ENCODE measurements at places on chromosomes 7 and 10. TPM values are rescaled to one million over a fixed set of nuclear protein-coding genes. Genes with fewer than 3 reads are reported as not detected.

GTF2IRD1 gene
- 25.7 TPM for total RNA-seq

FAM170B gene
- total RNA-seq, result not detected

AGBL3 gene
- total RNA-seq, result 2.1 TPM

CFAP46 gene
- total RNA-seq, result 0.53 TPM

PAX4 gene
- total RNA-seq, result not detected

ZNF804B gene
- total RNA-seq, result not detected

AKAP9 gene
- 13.5 TPM for total RNA-seq

ASIC3 gene
- not detected for total RNA-seq

ASB4 gene
- total RNA-seq, result not detected

TBATA gene
- total RNA-seq, result not detected

HMX3 gene
- not detected for total RNA-seq

ADAM22 gene
- 0.18 TPM for total RNA-seq

RPP30 gene
- total RNA-seq, result 32.0 TPM

ANKRD1 gene
- total RNA-seq, result 0.58 TPM

AGR2 gene
- not detected for total RNA-seq

SORCS1 gene
- total RNA-seq, result not detected

SLC29A3 gene
- 4.3 TPM for total RNA-seq

LBX1 gene
- total RNA-seq, result not detected

GPC2 gene
- 0.18 TPM for total RNA-seq

C10orf67 gene
- total RNA-seq, result 0.53 TPM

SCART1 gene
- total RNA-seq, result under 0.01 TPM

HEPACAM2 gene
- not detected for total RNA-seq

TDRD1 gene
- total RNA-seq, result not detected

Data from myometrial cell (primary cell).